T-helper 1 cell (primary cell): ENCODE measurements at places on chromosomes 5 and 9.

GRCh38 chr5:6088706-6089105 is 289.6 kb downstream of the MED10 start:
- no peak for DNase-seq

- no peak for DNase-seq
Measured at GRCh38 chr9:124345063-124345462, 70.2 kb downstream of the PSMB7 start.

DNA sequence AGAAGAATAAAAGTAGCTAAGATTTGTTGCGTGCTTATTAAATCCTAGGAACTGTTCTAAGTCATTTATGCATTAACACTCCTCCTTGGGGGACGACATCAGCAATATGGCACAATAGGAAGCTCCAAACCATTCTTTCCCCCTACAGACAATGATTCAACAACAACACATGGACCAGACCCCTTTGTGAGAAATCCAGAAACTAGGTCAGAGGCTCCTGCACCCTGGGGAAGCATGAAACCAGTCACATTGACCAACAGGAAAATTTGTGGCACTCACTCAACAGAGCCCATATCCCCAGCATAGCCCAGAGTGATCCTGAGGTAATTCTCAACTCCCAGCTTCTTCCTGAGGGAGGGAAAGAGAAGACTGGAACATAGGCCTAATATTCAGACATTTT is 294.4 kb downstream of the HINT1 start:
- DNase-seq, result no peak

- no peak for DNase-seq
Measured at GRCh38 chr5:123651234-123651633, 139.3 kb downstream of the CSNK1G3 start.

DNA sequence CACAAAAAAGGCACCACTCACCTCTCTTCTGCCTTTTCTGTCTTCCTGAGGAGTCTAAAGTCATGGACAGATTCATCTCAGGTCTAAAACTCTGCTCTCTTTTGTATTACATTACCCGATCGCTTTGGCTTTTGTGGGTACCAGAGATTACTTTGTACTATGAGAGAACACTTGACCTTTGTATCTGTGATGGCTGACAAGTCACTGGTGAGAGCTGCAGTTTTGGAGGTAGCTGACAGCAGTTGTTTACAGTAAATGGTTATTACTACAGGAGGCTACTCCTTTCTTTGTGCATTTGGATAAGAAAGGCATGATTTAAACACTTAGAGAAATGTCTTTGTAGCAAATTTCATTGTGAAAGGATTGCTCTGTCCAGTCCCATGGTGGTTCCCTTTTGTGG is 307.3 kb downstream of the FBXL17 start:
- DNase-seq, result no peak

GRCh38 chr5:1946122-1946677 is 63.5 kb upstream of the IRX4 start:
- DNase-seq, result no peak

- DNase-seq, result no peak
Measured at GRCh38 chr5:65563777-65564176, 681 bp downstream of the PPWD1 start.

DNA sequence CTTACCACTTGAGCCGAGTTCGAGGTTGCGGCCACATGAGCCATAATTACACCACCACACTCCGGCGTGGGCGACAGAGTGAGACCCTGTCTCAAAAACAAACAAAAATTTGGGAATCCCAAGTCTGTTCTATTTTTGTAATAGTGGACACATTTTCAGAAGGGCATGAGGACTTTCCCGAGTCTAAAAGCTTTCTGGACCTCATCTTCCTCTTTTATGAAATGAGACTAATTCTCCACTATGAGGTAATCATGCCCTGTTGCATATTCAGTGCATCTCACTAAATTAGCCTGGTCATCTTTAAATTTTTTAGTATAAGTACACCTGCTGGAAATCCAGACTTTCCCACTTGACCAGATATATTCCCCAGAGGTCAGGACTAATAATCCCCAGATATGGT is 55.7 kb downstream of the GGTA1 start:
- no peak for DNase-seq

- no peak for DNase-seq
Measured at GRCh38 chr5:97229196-97229595, 46.1 kb upstream of the RIOK2 start.

- no peak for DNase-seq
Measured at GRCh38 chr5:118407958-118408357, 580.4 kb downstream of the DTWD2 start.
